ENCODE measurements at places on chromosomes 2 and 18.

GRCh38 chr2:98698896-98699295, 32.0 kb downstream of the MGAT4A start:
- no peak for DNase-seq

GRCh38 chr2:100036793-100037192, 105.6 kb downstream of the AFF3 start:
- DNase-seq: no peak

DNA sequence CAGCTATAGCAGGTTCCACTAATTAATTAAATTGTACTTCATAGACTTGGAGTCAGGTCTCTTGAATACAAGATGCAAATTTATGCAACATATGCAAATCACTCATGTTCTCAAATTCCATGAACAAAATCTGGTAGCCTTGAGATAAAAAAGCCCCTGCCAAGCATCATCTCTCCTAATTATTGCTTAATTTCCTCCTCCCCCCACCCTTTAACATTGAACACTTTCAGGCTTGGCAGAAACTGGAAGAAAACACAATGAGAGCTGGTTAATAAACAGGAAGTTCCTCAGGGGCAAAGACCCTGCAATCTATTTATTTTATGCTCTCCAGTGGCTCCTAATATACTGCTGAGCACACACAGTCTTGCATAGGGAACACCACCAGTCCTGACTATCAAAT, 35.6 kb upstream of the ACVR1 start:
- DNase-seq: no peak

DNA sequence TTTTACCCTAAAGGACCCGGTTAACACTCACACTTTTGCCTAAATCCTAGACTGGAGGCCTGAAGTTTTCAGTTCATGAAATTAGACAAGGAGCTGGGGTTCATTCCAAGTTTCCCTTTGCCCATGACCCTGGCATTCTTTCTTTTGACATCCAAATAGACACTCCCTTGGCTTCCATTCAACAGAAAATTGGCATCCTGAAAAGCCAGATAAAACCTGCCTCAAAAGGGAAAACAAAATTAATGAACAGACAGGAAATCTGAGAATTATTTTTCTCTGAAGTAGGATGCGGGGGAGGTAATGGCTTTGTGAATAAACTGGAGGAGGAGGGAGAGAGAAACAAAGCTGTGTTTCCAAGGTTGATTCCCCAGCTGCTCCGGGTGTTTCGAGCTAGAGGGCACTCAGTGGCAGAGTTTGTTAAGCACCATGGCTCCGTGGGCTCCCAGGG, 41.0 kb downstream of the SPP2 start:
- DNase-seq: peak; percentile 36

DNA sequence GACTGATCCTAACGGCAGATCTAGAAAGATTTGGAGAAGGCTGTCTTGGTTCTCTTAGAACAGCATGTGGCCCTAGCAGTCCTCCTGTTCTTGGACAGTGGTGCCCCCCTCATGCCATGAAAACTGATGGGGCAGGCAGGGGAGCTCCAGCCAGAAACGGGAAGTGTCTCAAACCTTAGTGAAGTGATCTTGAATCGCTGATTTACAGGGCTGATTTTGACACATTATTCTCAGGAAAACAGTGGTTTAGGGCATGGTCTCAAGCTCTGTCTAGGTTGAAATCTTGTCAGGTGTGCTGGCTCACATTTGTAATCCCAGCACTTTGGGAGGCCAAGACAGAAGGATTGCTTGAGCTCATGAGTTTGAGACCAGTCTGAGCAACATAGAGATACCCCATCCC, 37.8 kb downstream of the SRSF7 start:
- no peak for DNase-seq

DNA sequence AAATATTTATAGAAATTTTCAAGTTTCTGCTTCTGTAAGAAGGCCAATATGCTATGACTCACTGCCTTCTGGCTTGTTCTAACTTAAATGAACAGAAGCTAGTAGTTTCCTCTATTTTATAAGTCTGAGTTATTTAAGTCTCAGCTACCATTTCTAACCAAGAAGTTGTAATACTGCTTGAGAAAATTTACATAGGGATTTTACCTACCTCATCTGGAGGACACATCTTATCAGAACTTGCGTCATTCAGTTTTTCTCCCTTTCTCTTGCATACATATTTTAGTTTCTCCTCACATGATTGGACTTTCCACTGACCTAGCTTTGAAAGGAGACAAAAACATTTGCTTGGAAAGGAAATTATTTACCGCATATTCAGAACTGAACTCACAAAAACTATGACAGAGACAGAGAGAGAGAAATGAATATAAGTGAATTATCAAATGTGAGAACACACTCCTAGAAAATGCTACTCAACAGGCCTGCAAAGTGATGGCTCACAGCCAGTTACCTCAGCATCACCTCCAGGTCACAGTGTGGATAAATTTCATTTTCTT, 81.1 kb upstream of the CD302 start:
- no peak for DNase-seq

GRCh38 chr2:10983711-10984110, 72.0 kb downstream of the KCNF1 start:
- DNase-seq: no peak

- DNase-seq: no peak
Observed at GRCh38 chr2:232219496-232219870, 159.1 kb upstream of the ALPP start.

GRCh38 chr2:29014331-29014730, 33.2 kb downstream of the TOGARAM2 start:
- DNase-seq: no peak

DNA sequence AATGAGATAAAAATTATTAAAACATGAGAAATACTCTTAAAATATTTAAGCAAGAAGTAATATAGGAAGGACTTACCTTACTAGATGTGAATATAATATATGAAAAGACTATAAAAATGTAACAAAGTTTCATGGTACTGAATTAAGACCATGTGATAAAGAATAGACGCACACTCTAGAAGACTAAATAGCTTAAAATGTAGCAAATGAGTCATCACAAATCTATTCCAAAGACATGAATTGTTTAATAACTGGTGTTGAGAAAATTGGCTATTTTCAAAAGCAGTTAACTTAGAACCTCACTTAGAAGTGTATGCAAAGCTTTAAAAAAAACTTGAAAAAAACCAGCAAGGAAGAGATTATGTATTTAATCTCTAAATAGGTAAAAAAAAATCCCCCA, 64.1 kb downstream of the POLE4 start:
- DNase-seq: peak; percentile 19

GRCh38 chr2:86309966-86310365, 27.5 kb downstream of the REEP1 start:
- no peak for DNase-seq

- no peak for DNase-seq
Observed at GRCh38 chr18:11762429-11762828, 73.4 kb downstream of the GNAL start.

DNA sequence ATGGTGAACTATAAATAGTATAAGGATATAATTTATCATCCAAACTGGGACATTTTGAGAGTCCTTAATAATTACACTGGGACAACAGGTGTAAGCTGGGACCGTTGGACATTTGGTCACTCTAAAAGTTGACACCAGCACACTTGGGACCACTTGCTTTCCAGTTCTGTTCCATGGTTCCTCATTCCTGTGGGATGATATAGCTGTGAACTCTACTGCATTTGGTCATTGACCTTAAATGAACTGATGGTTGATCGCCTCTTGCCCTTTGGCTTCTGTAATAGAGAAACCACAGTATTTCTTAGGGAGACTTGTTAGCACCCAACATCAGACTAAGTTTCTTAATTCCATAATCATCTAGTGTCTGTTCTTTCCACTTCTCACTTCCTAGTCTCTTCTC, 46.7 kb downstream of the EML6 start:
- no peak for DNase-seq

DNA sequence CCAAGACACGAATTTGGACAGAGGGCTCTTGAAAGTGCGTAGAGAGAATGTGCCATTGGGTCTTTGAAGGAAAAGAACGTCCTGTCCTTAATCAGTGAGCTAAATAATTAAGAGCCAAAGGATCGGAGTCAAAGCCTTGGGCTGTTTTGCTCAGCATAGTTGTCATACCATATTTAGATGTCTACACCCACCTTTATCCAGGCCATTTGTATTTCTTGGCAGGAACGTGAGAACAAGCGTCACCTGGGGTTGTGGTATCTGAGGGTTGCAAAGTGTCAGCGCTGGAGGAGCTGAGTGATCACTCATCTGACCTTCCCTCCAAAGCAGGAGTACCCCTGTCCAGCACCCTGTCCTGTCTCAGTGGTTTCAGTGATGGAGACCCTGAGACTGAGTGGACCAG, 4.5 kb downstream of the LPIN1 start:
- DNase-seq: peak; percentile 45

DNA sequence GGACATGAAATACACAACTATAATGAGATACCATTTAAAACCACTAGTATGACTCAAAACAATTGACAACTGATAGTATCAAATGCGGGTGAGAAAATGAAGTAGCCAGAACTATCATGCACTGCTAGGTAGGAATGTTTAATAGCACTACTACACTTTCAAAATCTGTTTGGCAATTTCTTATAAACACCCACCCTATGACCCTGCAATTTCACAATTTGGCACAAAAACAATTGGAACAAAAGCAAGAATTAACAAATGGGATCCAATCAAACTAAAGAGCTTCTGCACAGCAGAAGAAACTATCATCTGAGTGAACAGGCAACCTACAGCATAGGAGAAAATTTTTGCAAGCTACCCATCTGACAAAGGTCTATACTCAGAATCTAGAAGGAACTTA, 431.2 kb upstream of the GYPC start:
- no peak for DNase-seq

DNA sequence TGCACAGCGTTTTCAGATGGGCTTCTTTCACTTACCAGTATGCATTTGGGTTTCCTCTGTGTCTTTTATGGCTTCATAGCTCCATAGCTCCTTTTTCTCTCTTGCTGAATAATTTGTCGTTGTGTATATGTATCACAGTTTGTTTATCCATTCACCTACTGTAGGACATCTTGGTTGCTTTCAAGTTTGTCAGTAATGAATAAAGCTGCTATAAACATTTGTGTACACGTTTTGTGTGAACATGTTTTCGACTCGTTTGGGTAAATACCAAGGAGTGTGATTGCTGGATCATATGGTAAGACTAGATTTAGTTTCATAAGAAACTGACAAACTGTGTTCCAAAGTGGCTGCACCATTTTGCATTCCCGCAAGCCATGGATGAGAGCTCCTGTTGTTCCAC, 94.7 kb downstream of the FAM168B start:
- DNase-seq: no peak

DNA sequence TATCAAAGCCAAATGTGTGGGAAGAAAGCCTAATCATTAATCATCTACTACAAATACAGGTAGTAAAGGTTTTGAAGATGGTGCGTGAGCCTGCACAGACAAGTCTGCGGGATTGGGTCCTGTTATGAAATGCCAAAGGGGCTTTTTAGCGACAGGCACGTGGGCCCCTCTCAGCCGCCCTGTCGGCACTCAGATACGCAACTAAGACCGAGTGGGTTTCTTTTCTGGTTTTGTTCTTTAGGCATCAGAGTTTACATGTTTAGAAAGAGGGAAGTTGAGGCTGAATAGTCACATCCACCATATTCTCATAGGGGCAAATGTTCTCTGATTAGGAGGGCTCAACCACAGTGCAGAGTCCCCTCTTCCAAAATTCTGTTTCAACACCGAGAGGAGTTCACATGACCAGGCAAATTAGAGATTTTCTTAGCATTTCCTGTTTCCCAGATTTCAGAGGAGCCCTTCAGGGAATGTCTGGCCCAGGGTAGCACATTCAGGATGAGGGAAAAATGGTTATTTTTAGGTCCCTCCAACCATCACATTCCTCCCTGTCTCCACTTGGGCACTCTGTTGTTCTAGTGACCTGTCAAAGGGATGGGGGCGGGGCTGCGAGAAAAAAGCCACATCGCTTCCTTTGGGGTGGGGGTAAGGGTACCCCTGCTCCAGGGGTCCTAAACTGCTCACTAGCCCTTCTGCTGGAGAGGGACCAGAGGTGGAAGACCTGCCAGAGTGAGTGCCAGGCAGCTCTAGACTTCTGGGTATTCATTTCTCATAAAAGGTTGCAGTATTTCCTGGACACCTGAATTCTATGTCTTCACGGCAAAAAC, 159.2 kb downstream of the BCL2 start:
- no peak for DNase-seq

DNA sequence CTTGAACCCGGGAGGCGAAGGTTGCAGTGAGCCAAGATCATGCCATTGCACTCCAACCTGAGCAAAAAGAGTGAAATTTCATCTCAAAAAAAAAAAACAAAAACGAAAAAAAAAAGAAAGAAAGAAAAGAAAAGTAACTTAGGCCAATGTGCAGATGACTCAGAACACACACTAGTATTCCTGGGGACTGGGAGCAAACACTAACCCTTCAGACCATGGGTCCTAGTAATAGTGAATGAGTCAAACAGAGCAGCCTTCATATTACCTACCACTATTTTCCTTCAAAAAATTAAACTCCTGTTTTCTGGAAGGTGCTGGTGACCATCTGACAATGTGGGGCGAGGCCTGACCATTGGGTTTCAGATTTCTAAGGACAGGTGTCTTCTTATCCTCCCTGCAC, 253.4 kb downstream of the PIEZO2 start:
- no peak for DNase-seq

DNA sequence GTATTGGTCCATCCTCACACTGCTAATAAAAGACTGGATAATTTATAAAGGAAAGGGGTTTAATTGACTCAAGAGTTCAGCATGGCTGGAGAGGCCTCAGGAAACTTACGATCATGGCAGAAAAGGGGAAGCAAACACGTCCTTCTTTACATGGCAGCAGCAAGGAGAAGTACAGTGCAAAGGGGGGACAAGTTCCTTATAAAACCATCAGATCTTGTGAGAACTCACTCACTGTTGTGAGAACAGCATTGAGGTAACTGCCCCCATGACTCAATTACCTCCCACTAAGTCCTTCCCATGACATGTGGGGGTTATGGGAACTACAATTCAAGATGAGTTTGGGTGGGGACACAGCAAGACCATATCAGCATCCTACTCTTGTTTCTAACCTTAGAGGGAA, 37.0 kb downstream of the SP100 start:
- DNase-seq: no peak

DNA sequence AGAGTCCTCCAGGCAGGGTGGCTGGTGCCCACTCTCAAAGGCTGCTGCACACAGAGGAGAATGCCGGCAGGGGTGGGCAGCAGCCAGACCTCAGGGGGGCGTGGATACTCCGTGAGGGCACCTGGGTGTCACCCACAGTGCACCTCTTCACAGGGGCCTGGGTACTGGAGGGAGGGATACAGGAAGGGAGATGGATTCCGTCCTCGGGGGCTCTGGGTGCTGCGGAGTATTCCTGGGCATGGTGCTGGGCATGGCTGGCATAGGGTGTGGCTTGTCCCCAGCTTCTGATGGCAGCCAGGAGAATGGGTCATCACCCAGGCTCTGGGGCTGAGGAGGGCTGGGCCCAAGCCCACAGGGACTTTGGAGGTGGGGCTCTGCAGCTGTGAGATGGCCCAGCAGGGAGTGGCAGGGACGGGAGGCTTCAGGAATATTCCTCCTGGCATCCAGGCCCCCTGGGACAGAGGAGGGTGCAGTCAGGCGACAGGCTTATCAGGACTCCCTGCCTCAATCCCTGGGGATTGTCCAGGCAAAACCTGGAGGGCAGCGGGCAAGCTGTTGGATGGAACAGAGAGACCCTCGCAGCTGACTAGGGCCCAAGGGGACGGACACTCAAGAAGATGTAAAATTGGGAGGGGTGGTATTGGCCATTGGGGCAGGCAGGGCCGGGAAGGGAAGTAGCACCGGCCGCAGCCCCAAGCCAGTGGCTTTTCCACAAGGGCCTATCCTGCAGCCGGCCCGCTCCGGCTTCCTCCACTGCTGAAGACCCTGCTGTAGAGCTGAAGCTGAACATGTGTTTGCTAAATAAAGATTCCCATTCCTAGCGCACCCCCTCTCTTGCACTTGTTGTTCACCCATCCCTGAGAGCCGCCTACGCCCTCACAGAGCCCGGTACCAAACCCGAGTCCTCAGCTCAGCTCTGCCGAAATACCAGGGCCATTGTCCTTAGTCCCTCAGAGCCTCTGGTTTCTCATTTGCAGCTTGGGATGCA, 5.7 kb upstream of the KLHL30 start:
- no peak for DNase-seq

All from A172 (cell line).